ENCODE measurements at places on chromosomes 7 and 10.

DNA sequence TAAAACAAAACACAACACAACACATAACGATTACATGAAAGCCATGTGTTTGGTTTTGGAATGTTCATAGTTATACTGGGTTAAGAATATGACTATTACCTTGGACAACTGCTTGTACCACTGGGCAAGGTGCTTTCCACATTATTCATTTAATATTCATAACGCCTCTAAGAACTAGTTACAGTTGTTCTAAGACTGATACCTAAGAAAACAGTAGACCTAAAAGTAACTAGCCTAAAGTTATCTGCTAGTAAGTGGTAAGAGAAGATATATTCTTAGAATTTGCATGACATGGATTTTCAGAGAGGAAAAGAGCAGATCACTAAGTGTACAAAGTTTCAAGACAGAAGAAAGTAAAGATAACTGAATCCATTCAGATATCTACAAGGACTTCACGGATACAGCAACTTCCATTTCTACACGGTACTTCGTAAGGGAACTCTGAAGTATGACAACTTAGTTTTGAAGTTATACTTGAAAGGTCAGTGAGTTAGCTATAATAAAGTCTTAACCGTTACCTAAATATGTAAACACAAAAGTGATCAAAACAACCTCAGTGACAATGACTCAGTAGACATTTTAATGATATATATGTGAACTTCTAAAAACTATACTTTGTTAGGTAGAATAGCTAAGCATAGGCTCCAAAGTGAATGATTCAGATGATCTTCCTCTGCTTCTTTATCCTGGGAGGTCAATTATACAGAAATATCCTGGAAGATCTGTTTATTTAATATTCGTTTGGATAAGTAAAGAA is 65.1 kb downstream of the MINDY3 start:
- DNase-seq = no peak

DNA sequence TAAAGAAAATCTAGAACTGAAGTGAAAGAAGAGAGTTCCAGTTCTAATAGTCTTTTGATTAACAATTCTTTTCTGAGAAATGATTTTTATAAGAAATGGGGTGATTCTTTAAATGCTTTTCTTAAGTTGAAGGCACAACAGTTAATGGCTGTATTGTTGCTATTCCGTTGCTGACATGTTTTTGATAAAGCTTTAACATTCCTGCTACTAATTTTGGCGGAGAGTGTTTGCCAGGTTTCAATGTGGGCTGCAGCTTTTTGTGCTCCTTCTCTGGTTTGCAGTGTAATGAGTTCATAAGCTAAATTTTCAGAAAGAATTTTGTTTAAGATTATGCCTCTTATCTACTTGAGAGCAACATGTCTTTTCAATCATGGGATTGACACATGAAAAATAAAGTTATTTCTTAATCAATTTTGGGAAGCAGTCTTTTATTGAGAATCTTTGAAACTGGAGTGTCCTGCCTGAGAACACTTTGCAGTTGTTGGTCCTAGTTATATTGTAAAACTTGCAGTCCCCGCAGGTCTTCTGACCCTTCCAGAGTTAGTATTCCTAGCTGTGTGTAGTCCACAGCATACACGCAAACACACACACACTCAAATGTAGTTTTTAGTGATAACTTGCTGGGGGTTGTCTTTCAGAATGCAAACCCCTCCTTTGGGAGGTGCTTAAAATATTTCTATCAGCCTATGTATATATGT is 56.7 kb downstream of the COL17A1 start:
- DNase-seq = no peak

DNA sequence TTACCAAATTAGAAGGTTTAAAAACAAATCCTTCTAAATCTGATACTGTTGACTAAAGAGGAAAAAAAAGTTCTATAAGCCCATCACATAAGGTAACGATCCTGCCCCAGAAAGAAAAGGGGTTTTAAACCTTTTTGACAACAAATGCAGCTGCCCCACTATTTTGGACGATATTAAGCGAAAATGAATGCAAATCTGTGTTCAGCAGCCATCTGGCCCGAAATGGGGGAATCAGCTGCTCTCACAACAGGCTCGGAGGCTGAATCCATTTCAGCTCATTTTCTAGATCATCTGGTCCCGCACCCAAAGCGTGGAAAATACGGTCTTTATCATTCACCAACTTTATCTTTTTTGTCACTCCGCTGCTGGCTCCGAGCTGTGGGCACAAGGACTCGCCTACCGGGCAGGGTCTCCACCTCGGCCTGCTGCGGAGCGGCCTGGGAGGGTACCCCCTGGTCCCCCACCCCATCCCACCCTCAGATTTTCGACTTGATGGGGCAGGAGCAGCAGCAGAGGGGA is 2.4 kb upstream of the EBF3 start:
- DNase-seq = no peak

- no peak for DNase-seq
Measured at GRCh38 chr7:44645254-44645653, 38.8 kb downstream of the OGDH start.

- DNase-seq = no peak
Measured at GRCh38 chr10:103350175-103350516, 794 bp downstream of the PCGF6 start.

DNA sequence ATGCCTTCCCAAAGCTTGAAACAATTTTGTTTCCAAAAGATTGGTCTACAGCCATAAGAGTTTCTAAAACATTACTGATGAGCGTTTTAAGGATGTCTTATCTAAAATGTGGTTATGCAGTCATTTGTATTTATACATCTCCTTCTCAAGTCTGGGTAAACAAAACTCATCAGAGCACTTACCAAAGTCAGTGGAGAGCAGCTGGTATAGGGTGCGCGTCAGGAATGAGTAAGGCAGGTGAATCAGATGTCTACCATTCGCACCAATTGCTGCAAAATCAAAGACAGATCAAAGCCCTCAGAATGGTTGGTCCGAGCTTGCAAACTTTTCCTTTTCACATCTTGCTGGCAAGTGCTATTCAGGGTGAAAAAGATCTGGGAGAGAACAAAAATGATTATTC is 65.6 kb upstream of the FAM171A1 start:
- DNase-seq = no peak

DNA sequence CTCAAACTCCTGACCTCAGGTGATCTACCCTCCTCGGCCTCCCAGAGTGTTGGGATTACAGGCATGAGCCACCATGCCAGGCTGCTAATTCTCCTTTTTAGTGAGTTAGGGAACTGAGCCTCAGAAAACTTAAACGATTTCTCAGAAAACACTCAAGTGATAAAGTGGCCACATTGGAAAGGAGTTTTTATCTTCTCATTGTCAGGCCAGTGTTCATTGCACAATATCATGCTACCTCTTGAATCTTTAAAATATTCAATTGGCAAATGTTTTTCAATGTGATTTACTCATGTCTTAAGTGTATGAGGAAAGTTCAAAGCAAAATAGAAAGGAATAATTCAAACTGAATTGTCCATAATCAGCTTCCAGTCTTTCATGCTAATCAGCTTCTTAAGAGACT is 80.7 kb downstream of the ITGB8 start:
- DNase-seq = no peak

GRCh38 chr10:118764195-118764594 is 9.4 kb upstream of the CACUL1 start:
- DNase-seq = no peak

DNA sequence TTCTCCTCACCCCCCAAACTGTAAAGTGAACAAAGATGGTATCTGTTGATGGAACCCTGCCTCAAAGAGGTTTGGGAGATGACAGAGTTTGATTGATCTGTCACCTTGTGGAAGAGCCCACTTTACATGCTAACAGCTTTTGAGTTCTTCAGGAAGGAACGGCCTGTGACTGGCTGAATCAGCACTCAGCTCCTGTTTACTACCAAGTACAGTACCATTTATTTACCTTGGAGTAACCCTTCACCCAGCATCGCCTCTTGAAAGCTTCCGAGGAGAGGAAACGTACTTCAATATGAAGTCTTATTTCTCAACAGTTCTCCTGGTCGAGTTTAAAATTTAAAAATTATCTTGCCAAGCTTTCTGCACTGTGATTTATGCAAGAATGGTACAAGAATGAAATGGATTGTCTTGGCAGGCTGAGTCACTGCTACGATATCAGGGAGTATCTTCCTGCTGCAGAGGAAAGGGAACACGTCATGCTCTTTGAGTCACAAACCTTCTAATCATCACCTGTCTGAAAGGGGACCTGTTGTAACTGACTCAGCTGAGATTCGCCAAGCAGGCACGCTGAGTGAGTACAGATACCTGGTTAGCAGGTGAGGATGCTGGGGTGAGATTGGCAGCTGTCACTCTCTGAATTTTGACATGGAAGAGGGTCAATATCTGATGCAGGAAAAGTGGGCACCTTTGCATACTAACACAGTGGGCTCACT is 30.1 kb downstream of the KLF6 start:
- DNase-seq = no peak

- DNase-seq = peak; percentile 53
Measured at GRCh38 chr7:128841921-128842673, 11.9 kb downstream of the FLNC start.

GRCh38 chr10:114915294-114915693 is 22.7 kb upstream of the TRUB1 start:
- DNase-seq = no peak

DNA sequence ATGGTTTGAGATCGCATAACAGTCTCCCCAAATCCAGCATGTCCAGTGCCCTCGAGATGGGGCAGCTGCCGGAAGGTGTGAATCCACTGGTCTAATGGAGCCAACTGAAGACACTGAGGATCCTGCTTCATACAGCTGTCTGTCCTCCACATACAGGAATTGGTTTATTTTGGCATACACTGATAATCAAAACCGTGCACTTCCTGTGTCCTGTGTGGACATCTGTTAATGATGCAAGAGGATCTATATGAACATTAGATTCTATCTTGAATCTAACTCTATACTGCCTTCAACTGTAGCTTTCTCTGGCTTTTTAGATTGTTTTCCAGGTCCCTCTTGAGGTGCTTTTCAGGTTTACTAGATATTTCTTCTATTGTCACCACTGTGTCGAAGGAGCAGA is 3.0 kb upstream of the JAZF1 start:
- DNase-seq = no peak

- no peak for DNase-seq
Measured at GRCh38 chr10:128173386-128173785, 47.2 kb upstream of the MKI67 start.

DNA sequence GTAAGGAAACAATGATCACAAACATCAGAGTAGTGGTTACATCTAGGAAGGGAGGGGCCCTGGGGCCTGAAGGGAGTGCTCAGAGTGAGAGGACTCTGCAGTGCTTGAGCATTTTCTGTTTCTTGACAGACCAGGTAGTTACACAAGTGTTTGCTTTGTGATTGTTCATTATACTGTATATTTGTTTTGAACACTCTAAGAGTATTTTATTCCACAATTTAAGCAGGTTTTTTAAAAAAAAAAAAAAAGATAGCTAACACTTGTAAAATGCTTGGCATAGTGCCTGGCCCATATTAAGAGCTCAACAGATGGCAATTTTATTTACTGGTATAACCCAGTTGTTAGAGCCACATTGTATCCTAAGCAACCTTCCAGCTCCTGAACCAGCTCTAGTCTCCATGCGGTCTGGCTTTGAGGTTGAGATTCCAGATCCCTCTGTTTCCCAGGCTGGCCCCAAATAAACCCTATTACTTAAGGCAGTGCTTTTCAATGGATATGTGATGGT is 20.1 kb upstream of the ATXN7L1 start:
- no peak for DNase-seq

GRCh38 chr10:32629910-32630309 is 184.0 kb downstream of the CCDC7 start:
- no peak for DNase-seq

GRCh38 chr7:16129431-16130110 is 291.8 kb downstream of the CRPPA start:
- DNase-seq = no peak

GRCh38 chr7:156491435-156491834 is 149.1 kb upstream of the RNF32 start:
- DNase-seq = no peak

GRCh38 chr10:114953047-114953446 is 15.1 kb downstream of the TRUB1 start:
- no peak for DNase-seq

DNA sequence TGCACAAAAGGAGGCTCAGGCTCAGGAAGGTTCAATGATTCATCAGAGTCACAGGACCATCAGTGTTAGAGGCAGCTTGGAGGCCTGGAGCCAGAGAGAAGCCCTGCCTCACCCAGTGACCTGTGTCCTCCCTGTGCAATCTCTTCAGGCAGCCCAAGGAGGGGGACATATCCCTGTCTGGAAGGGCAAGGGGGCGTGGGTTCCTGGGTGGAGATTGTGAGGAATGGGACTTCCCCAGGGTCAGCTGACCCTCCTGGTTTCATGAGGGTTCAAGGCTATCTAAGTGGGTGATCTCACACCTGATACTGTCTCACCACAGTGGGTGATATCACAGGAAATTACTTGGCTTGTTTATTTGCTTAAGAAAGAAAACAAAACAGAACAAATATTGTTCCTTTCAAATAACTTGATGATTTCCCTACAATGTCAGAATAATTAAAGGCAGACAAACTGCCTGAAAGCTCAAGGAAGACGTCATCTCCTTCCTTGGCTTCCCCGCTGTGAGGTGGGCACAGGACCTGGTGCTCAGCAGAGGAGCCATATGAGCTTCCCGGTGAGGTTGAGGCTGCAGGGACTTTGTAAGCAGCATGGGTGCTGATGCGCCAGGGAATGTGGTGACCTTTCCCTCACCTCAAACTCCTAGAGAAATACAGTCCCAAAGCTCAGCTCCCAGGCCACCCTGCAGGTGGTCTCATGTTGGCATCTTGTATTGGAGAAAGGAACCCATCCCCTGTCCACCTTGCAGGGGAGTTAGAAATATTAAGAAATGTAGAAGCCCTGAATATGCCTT is 763.2 kb downstream of the GRID1 start:
- DNase-seq = no peak

DNA sequence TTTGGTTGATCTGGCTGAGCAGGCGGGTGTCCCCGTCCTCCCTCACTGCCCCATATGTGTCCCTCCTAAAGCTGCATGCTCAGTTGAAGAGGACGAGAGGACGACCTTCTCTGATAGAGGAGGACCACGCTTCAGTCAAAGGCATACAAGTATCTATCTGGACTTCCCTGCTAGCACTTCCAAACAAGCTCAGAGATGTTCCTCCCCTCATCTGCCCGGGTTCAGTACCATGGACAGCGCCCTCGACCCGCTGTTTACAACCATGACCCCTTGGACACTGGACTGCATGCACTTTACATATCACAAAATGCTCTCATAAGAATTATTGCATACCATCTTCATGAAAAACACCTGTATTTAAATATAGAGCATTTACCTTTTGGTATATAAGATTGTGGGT is 26.9 kb upstream of the TRIM56 start:
- peak; percentile 41 for DNase-seq

GRCh38 chr10:117896517-117896916 is 150.2 kb downstream of the RAB11FIP2 start:
- no peak for DNase-seq
